ENCODE measurements at places on chromosomes 5 and 9. TPM values are rescaled to one million over a fixed set of nuclear protein-coding genes. Genes with fewer than 3 reads are reported as not detected.

Gene C1QTNF2
- total RNA-seq: 0.37 TPM

Gene TRIM36
- 0.25 TPM for total RNA-seq

Gene PCDHB9
- 0.09 TPM for total RNA-seq

Gene RNF44
- 3.9 TPM for total RNA-seq
